ENCODE measurements at places on chromosomes 7 and 10.

DNA sequence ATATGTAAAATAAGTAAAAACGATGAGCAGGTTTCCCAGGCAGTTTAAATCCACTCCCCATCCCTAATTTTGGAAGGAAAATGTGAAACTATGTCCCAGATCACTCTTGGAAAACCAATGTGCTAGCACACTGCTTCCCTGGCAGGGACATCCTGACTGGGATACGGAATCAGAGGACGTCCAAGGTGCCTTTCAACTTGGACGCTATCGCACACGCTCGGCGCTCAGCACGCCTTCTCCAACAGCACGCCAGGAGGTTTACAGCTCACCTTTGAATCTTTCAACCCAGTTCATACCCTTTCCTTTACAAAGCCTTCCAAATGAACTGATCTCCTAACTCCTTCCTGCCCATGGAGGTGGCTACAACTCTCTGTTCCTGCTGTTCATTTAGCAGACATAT lies 47.1 kb downstream of the BEND7 start:
- no peak for DNase-seq

- DNase-seq, result no peak
These were observed 805 bp downstream of the ZNF736 start for GRCh38 chr7:64314566-64314965.

- no peak for DNase-seq
These were observed 31.1 kb upstream of the MSMB start for GRCh38 chr10:46077141-46077554.

- no peak for DNase-seq
These were observed 17.2 kb upstream of the UBE2H start for GRCh38 chr7:129969881-129970446.

GRCh38 chr10:30080161-30080560 lies 20.8 kb upstream of the JCAD start:
- DNase-seq, result no peak

GRCh38 chr10:103044942-103045489 lies 126.9 kb downstream of the CNNM2 start:
- no peak for DNase-seq

DNA sequence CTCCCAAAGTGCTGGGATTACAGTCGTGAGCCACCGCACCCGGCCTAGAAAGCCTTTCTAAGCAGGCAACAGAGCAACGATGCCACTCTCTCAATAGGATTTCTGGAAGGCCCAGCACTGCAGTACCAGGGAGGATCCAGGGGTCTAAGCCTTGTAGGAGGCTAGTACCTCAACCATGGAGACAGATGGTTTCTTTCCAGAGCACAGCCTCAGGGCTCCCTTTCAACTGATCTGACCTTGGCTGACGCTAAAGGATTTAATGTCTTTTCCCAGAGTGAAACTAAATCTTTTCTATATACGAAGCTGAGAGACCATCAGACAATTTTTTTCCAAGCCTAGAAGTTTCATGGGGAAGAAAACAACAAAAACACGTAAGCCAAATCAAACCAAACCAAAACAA lies 78.0 kb downstream of the WDR11 start:
- DNase-seq, result no peak

GRCh38 chr10:65570143-65571010 lies 1355.5 kb upstream of the LRRTM3 start:
- DNase-seq, result peak; percentile 51

DNA sequence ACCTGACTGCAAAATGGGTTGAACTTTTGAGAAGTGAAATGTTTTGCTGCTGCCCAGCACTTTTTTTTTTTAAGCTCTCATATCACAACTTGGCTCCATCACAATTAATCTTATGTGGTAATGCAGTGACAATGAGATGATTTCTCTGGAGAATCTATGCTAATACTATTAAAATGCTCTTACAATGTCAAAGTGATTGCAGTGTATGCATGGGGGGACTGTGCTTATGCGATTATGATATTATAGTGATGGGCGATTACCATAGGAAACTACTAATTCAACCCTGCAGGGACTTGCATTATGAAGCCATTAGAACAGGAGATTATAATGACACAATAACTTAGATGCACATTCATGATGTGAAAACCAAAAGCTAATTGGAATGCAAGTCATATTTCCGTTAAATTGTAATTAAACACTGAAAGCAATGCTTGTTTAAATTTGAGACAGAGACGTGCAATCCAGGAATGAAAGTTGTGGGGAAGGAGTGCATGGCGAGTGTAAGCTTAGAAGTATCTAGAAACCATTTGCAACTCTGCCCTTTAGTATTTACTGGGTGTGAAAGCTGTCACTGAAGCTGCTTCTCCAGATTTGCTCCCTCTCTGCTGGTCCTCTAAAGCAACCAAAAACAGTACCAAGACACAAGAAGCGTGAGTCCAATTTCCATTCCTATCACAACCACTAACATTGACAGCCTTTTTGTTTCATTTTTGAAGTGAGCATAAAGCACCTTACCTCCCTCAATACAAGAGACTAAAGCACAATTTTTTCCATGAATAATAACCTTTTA lies 21.6 kb downstream of the PTER start:
- DNase-seq, result no peak
